Forelimb muscle (tissue), 1 donor: ENCODE measurements at places on chromosomes 6 and 20.

DNA sequence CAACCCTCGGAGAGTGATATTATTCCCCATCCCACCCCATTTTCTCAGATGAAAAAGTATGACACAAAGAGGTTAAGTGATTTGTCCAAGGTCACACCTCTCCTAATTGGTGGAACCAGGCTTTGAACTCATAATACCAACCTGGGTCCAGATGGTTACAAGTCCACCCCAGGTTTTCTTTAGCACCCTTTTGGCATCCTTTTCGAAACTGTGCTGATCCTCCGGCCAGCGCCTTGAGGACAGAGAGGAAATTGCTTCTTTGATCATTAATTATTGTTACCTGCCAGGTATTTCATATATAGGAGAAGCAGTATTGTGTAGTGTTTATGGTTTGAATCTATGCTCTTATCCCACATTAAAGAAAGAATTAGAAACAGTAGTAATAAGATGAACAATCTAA lies 29.3 kb upstream of the PDYN start:
- DNase-seq: no peak

- no peak for DNase-seq
These were observed 146.8 kb downstream of the LAMA2 start for GRCh38 chr6:129029778-129030177.

DNA sequence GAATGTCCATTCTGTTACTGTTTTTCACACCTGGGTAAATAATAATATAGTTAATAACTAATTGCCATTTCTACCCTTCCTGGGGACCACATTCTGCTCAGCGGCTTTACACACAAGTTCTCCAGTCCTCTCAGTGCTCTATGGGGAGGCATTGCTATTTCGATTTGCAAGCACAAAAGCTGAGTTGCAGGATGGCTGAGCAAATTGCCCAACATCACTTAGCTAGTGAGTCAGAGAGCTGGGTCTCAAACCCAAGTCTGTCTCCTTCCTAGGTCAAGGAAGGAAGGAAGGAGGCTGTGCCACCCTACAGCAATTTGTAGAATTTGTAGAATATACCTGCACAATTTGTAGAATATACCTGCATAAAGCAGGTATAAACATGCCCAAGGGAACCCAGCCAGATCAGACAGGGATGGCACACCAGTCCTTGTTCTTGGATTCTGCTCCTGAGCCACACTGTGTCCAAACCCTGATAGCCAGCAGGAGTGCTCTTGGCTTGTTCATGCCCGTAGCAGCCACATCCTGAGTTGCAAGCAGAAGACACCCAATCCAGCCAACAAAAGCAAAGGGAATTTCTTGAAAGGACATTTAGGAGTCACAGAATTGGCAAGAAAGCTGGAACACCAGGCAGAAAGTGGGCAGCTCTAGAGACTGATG lies 56.9 kb downstream of the LY86 start:
- DNase-seq: no peak

DNA sequence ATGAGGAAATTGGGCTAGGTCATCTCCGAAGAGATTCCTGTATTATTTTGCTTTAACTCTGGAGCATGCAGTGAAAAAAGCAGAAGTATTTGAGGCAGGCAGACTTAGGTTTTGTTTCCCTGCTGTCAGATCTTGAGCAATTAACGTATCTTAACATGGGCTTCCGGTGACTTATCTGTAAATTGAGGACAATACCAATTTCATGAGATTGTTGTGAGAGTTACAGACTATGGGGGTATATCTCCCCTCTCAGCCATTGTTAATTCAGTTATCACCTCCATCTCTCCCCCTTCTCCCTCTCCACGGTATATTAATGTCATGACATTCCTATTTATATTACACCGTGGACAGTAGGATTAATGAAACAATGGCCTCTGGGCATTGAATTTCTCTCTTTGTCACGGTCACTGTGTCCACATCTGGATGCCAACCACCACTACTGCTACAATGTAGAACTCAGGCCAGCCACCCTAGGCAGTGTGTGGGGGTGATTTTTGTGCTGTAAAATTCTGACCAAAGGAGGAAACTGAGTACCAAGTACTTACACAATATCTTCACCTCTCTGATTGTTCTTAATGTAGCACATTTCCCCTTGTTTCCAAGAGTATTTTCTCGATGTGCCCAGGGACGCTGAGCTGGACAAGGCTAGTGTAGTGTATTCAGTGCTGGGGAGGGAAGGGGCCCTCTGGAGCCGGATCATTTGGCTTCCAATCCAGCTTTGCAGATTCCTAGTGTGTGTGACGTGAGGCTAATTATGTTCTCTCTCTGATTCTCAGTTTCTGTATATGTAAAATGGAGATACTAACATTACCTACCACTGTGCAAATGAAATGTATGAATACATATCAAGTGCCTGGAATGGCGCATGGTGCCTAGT lies 77.2 kb downstream of the GCNT2 start:
- no peak for DNase-seq

- DNase-seq: no peak
These were observed 71.1 kb downstream of the PERP start for GRCh38 chr6:138036111-138036510.

DNA sequence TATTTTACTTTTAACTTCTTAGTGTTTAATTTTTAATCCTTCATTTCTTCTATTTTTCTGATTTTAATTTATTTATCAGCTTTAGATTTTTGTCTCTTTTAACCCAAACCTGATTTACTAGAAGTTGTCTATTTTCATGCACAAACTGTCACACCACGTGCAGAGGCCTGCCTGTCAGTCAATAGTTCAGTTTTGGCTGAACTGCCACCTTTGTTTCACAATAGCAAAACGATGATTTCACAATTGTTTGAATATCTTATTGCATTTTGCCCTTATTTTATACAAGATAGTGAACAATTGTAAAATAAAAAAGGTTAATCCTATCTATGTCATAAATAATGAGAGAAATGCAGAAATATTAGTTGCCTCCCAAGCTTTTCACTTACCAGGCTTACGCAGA lies 24.0 kb upstream of the PPP1R3G start:
- no peak for DNase-seq

DNA sequence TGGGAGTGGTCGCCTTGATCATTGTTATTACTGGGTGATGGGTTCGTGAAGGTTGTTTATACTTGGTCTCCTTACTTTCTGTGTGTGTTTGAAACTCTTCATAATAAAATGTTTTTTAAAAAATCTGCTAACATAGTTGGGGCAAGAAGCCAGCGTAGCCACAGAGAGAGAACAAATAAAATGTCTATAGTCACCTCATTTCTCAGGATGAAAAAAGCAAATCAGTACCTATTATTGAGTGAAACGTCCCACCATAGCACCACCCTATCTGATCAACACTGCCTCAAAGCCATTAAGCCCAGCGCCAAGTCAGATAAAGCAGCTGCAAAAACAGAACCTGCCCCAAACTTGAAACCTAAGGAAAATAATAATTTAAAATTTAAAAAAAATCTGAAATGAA lies 89.7 kb upstream of the TAB2 start:
- DNase-seq: no peak

GRCh38 chr6:168732676-168733075 lies 291.7 kb downstream of the SMOC2 start:
- no peak for DNase-seq

- DNase-seq: no peak
These were observed 12.9 kb downstream of the OR2A4 start for GRCh38 chr6:131688286-131688685.

- DNase-seq: no peak
These were observed 28.1 kb upstream of the PNPLA1 start for GRCh38 chr6:36241728-36242127.

DNA sequence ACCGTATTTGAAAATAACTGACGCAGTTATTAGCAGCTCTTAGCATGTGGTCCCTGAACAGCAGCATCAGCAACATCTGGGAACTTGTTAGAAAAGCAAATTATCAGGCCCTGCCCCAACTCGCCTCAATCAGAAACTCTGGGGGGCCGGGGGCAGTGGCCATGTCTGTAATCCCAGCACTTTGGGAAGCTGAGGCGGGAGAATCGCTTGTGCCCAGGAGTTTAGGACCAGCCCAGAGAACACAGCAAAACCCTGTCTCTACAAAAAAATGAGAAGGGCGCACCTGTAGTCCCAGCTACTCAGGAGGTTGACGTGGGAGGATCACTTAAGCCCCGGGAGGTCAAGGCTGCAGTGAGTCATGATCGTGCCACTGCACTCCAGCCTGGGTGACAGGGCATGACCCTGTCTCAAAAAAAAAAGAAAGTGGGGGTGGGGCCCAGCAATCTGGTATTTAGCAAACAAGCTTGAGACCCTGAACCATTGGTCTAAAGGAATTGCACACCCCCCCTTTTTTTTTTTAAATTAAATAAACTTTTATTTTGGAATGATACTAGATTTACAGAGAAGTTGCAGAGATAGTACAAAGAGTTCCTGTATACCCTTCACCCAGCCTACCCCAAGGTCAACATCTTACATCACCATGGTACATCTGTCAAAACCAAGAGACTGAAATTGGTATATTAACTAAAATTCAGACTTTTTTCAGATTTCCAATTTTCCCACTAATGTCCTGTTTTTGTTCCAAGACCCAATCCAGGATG lies 6.7 kb downstream of the SRXN1 start:
- no peak for DNase-seq

DNA sequence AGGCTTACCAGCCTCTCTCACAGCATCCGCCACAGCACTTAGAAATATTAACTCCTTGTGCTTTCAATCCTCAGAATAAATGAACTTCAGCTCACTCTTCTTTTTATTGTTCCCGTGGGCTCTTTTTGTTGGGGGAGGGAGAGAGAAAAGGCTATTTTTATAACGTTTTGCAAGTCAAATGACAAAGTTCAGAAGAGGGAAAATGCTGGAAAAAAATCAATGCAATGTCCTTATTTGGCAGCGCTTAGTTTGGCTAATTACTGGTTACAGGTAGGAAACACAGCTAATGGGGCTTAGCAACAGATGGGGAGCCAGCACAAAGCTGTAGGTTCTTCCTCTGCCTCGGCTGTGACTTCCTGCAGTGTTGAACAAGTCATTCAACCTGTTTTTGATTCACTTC lies 1067.0 kb upstream of the MAP3K7 start:
- DNase-seq: no peak

DNA sequence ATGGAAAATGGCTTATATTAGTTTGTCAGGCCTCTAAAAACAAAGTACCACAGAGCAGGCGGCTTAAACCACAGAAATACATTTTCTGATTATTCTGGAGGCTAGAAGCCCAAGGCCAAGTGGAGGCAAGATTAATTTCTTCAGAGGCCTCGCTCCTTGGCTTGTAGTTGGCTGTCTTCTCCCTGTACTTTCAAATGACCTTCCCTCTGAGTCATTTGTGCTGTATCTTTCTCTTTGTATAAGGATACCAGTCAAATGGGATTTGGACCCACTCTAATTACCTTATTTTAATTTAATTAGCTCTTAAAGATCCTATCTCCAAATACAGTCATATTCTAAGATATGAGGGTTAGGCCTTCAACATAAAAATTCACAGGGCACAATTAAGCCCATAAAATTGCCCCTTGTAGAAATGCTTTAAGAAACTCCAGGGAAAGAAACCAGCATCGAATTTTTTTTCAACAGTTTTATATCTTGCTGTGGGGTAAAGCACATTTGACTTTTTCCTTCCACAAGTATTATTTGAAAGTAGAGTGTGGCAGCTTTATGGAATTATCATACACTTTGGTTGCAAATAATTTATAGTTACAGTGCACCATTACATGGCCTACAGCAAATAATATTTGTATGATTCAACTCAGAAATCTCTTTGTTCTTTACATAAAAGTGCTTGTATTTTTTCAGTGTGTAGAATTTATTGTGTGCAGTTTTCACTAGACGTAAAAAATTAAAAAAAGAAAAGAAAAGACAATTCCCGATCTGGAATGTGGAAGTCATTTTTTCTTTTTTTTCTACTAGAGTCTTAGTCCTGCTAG lies 706.1 kb downstream of the KIF16B start:
- DNase-seq: no peak

DNA sequence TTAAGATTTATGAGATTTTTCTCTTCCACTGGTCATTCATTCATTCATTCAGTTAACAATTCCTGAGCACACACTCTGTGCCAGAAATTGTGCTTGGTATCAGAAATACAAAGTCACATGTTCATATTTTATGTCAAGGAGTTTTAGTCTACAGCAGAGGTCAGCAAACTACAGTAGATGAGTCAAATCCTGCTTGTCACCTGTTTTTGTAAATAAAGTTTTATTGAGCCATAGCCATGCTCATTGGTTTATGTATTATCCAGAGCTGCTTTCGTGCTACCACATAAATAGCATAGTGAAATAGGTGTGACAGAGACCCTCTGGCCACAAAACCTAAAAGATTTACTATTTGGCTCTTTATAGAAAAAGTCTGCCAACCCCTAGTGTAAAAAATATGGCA lies 46.8 kb downstream of the THEMIS start:
- DNase-seq: no peak

- DNase-seq: no peak
These were observed 66.4 kb downstream of the FKBP5 start for GRCh38 chr6:35622283-35622682.

- no peak for DNase-seq
These were observed 25.2 kb upstream of the MLN start for GRCh38 chr6:33828764-33829731.

DNA sequence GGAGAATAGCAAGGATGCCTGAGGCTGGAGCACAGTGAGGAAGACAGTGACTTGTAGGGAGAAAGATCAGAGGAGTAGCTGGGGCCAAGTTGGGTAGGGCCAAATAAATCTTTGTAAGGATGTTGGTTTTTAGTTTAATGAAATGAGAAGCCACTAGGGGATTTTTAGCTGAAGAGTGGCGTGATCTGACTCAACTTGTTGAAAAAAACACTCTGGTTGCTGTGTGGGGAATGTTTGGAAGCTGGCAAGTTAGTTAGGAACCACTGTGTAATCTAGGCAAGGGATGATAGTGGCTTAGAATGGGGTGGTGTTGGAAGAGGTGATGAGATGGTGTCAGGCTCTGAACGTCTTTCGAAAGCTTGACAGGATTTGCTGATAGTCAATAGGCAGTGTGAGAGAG lies 176.1 kb upstream of the HDDC2 start:
- no peak for DNase-seq

DNA sequence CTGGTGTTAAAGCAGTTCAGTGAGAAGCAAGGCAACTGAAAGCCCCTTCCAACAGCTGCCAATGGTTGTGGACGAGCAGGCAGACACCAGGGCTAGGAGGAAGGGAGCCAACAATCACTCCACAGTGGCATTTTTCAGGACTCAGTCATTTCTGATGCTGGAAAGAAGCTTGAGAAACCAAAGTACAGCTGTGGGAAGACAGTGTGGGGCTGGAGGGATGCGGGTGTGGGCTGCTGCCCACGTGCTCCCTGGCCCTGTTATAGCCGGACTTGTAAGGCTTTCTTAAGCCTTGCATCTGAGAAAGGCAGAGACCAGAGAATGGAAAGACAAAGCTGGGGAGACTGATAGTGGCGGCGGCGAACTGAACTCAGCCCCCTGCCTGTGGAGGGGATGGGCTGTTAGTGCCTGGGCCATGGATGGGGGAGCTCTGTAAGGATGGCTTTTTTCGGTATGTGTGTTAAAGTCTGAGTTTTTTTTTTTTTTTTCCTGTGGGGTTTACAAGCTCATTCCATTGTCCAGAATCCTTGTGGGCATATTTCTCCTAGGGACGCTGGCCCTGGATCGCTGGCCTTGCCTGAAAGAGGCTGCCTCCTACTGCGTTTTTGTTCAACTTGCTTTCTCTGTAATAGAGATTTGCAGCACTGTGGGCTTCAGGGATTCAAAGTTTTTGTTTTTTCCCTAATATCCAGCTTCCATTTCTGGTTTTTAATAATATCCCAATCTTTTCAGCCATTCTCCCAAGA lies 91.7 kb downstream of the GJA10 start:
- DNase-seq: no peak
